ENCODE measurements at places on chromosomes 12 and 14. TPM values are rescaled to one million over a fixed set of nuclear protein-coding genes. Genes with fewer than 3 reads are reported as not detected.

GRCh38 chr12:30792085-30792484 lies 37.3 kb upstream of the CAPRIN2 start:
- H3K36me3 ChIP-seq: no peaks in the 10 kb centered on the region
- H3K4me3 ChIP-seq: no peak overlapping the region
- no peaks in the 10 kb centered on the region for H3K27me3 ChIP-seq
- peaks cover 18% of the 10 kb centered on the region for H3K4me1 ChIP-seq
- DNase-seq: no peak

- no peak overlapping the region for H3K27ac ChIP-seq
- DNase-seq: no peak
- no peaks in the 10 kb centered on the region for H3K36me3 ChIP-seq
- no peak overlapping the region for H3K4me3 ChIP-seq
- no peaks in the 10 kb centered on the region for H3K27me3 ChIP-seq
Measured at GRCh38 chr14:94598816-94599655, 13.2 kb upstream of the SERPINA3 start.

ERC1 gene
- 46.5 TPM for total RNA-seq

GRCh38 chr12:1695886-1696670 lies 5.2 kb downstream of the ADIPOR2 start:
- H3K27ac ChIP-seq: no peak overlapping the region
- no peaks in the 10 kb centered on the region for H3K27me3 ChIP-seq
- no peaks in the 10 kb centered on the region for H3K36me3 ChIP-seq
- H3K4me1 ChIP-seq: peaks cover 24% of the 10 kb centered on the region

RTL1 gene
- not detected for total RNA-seq

DNA sequence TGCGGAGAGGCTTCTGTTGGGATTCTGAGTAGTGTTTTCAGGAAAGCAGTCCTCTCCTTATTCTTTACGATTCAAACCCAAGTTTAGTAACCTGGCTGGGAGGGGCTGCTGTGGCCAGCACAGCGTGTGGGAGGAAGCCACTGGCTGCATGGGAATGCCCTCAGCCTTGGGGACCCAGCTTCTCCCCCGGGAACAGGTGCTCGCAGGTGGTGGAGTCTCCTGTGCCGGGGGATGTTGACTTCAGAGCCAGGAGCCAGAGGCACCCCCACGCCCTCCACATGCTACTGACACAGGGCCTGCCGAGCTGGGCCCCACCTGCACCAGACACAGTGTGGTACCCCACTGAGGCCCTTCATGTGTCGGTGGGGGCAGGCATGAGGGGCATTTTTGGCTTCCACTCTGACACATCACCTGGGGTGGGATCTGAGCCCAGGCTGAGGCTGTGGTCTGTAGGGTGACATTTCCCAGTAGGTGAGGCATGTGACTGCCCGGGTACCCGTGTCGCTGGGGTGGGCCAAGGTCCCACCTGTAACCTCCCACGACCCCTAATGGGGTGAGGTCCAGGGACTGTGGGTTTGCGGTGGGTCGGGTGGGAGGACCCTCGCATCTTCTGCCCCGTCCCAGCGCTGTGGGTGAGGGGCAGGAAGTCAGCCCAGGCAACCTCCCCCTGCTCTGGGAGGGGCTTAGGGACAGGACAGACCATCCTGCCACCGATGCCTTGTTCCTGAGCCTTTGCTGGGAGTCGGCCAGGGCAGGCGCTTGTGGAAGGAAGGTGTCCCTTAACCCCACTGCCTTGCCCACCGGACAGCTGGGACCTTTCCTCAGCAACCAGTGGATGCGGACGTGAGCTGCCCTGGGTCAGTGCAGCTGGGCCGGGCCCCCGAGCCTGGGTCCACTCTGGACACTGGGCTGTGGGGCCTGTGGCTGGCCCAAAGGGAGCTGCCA lies 26.5 kb downstream of the MTA1 start:
- no peaks in the 10 kb centered on the region for H3K27me3 ChIP-seq
- no peak for DNase-seq
- H3K27ac ChIP-seq: no peak overlapping the region

GRCh38 chr14:92482621-92483319 lies 30.8 kb upstream of the RIN3 start:
- H3K4me1 ChIP-seq: no peaks in the 10 kb centered on the region
- H3K4me3 ChIP-seq: no peak overlapping the region
- no peak overlapping the region for H3K27ac ChIP-seq
- peaks cover 2% of the 10 kb centered on the region for H3K27me3 ChIP-seq

- H3K27me3 ChIP-seq: no peaks in the 10 kb centered on the region
- no peaks in the 10 kb centered on the region for H3K4me1 ChIP-seq
- no peak for DNase-seq
- H3K27ac ChIP-seq: no peak overlapping the region
- no peak overlapping the region for H3K4me3 ChIP-seq
Measured at GRCh38 chr12:113432986-113433385, 10.8 kb downstream of the SDSL start.

GRCh38 chr12:125070661-125071390 lies 5.6 kb downstream of the AACS start:
- H3K27me3 ChIP-seq: no peaks in the 10 kb centered on the region
- H3K36me3 ChIP-seq: no peaks in the 10 kb centered on the region
- no peak for DNase-seq

DNA sequence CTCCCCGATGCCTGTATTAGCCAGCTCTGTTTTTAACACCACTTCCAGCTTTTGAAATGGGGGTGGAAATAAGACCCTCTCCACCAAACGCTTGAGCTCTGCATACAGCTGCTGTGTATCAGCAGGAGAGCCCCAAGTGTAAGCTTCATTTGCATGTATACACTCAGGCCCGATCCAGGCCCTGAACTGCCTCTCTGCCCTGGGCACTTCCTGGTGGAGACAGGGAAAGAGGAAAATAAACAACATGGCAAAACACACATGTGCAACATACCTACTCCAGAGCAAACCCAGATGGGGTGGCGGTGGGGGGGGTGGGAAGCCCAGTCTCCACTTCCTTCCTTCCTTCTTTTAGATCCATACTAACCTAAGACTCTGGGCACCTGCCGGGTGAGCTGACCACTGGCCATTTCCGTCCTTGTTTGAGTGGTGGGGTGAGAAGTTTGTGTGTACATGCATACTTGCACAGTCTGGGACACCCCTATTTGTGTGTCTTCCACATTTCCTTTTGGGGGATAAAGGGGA lies 55.3 kb downstream of the RBM19 start:
- H3K4me1 ChIP-seq: no peaks in the 10 kb centered on the region
- DNase-seq: no peak
- no peak overlapping the region for H3K4me3 ChIP-seq
- no peak overlapping the region for H3K27ac ChIP-seq

SOCS2 gene
- total RNA-seq: 10.4 TPM

DNA sequence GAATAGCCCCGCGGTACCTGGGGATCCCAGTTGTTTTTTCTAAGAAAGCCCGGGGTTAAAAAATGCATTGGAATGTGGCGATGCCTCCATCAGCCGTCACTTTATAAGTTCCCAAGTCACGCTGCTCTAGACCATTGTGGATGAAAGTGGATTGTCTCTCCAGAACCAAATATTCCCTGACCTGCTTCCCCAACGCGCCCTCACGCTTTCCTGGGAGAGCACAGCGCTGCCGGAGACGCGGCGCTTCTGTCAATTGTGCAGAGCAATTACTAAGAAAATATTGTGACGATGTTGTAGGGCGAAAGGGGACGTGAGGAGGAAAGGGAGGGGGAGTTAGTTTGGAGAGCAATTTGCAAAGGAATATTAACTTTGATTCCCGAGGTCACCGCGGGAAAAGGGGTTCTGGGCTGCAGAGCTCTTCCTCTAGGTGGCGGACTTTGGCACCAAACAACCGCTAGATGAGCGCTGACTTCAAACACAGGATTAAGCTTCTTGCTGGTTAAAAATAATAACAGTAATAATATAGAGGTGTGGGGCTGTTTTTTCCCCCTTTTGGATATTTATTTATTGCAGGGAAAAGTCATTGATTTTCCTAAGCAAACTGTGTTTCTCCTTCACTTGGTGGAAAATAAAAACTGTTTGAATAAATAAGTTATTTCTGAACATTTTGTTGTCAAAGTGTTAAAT lies 9.6 kb upstream of the FOXG1 start:
- H3K36me3 ChIP-seq: no peaks in the 10 kb centered on the region
- peaks cover 25% of the 10 kb centered on the region for H3K27me3 ChIP-seq
- no peaks in the 10 kb centered on the region for H3K4me1 ChIP-seq
- no peak for DNase-seq

OR4E2 gene
- not detected for total RNA-seq

P3H3 gene
- total RNA-seq: 1.4 TPM

- H3K4me1 ChIP-seq: no peaks in the 10 kb centered on the region
- H3K27ac ChIP-seq: no peak overlapping the region
Measured at GRCh38 chr12:76755829-76756379, 8.0 kb upstream of the ZDHHC17 start.

DNA sequence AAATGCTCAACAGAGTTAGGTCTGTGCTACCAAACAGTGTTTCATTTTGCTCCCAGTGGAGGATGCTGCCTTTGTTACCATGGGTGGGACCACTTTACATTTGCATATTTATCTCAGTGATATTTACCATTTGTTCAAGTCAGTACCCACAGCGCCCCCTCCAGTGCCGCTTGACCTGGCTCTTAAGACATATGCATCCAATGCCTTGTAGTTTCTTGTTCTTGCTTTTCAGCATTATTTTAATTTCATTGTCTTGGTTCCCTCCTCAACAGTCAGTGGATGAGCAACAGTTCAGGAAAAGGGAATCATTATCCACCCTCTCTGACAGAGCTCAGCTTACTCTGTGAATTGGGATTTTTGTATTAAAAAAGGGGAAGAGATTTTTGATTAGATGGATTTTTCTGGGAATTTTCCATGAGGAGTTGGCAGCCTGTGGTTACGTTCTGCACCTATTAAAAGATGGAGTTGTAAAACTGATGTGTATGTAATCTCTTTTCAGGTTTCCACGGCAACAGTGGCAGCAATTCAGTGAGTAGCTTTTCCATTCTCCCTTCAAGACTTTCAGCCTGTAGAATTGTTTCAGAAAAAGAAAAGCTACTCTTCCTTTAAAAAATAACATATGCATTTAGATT lies 240.5 kb upstream of the DAAM1 start:
- no peak for DNase-seq
- H3K36me3 ChIP-seq: no peaks in the 10 kb centered on the region
- no peak overlapping the region for H3K27ac ChIP-seq
- H3K4me1 ChIP-seq: no peaks in the 10 kb centered on the region
- H3K4me3 ChIP-seq: no peak overlapping the region
- H3K27me3 ChIP-seq: peaks cover 3% of the 10 kb centered on the region

- no peaks in the 10 kb centered on the region for H3K4me1 ChIP-seq
- no peaks in the 10 kb centered on the region for H3K27me3 ChIP-seq
- no peak overlapping the region for H3K4me3 ChIP-seq
- DNase-seq: no peak
Measured at GRCh38 chr14:74464785-74465184, 28.3 kb downstream of the NPC2 start.

DNA sequence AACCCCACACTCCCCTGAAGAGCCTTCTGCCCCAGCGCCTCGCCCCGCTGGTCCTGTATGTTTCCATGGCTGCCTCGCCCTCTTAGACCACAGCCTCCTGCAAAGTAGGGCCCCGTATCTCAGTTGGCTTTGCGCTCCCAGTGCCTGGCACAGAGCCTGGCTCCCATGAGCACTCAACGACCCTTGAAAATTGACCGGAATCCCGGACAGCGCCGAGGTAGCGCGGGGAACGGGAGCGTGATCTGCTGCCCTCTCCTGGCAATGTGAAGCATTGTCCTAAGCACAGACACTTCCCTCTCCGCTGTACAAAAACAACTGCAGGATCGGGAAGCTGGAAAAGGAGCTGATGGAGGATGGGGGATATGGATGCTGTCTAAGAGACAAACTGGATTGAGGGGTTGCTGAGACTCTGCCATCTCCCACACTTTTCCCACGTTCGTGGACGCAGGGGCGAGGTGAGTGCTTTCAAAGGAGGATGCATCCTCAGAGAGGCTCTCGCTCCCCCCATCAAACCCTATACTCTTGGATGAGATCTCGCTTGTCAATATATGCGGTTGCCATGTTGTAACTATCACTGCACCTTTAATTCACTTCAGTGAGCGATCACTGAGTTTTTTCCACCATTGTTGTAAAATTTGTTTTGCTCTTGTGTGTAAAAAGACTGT lies 10.7 kb upstream of the FKBP4 start:
- peaks cover 8% of the 10 kb centered on the region for H3K27me3 ChIP-seq
- H3K36me3 ChIP-seq: no peaks in the 10 kb centered on the region
- peaks cover 8% of the 10 kb centered on the region for H3K4me1 ChIP-seq
- peak overlapping the region; percentile 14 for H3K4me3 ChIP-seq

DNA sequence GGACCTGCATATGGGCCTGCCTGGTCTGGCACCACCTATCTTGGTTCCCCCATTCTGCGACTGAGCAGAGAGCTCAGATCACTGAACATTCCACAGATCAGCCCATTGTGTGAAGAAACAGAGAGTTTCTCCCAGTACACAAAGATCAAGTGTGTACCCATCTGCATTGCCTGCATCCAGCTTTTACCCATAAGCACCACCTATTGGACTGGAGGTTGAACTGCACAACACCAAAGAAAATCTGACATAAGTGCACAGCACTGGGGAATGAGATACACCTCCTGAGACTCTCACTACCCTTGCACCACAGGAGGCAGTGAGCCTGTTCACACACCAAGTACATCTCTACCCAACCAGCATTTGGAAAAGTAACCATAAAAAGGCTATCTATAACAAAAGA lies 362.6 kb upstream of the CLEC14A start:
- H3K27me3 ChIP-seq: no peaks in the 10 kb centered on the region
- no peaks in the 10 kb centered on the region for H3K4me1 ChIP-seq
- no peaks in the 10 kb centered on the region for H3K36me3 ChIP-seq
- H3K27ac ChIP-seq: no peak overlapping the region

DNA sequence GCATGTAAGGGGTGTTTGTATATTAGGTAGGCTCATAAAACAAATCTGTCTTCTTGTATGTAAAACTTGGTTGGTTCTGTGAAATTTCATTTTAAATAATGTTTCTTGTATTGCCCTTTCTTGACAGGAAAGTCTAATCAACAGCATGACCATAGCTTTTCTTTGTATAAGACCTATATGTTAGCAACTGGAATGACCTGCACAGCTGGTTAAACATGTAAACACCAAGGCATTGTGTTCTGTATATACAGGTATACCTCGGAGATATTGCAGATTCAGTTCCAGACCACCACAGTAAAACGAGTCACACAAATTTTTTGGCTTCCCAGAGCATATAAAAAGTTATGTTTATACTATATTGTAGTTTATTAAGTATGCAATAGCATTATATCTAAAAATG lies 183.6 kb downstream of the ERC1 start:
- DNase-seq: no peak
- H3K4me1 ChIP-seq: no peaks in the 10 kb centered on the region
- peak overlapping the region; percentile 43 for H3K4me3 ChIP-seq
- no peaks in the 10 kb centered on the region for H3K27me3 ChIP-seq
- H3K36me3 ChIP-seq: no peaks in the 10 kb centered on the region
- H3K27ac ChIP-seq: no peak overlapping the region
